ENCODE measurements at places on chromosomes 4 and X.

DNA sequence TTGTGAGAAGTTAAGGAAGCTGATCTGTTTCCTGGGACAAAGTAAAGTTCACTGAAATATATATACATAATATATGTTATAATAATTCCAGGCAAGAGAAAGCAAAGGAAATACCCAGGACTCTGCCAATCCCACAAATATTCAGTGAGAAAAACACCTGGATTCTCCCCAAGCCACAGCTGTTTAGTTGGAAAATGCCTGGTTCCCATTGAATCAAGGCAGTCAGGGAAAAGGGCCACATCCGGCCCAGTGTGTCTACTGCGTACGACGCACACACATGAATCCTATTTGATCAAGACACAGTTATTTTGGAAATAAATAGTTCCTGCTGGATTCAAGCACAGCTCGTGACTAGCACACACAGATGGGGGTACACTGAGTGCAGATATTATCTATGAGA is 6.3 kb upstream of the DCHS2 start:
- DNase-seq, result no peak

- no peak for DNase-seq
Measured at GRCh38 chr4:145988628-145989027, 50.0 kb upstream of the ZNF827 start.

GRCh38 chr4:111959222-111959621 is 186.0 kb upstream of the FAM241A start:
- DNase-seq, result no peak

GRCh38 chr4:139241784-139242151 is 38.3 kb downstream of the MGARP start:
- no peak for DNase-seq

GRCh38 chrX:116384406-116384954 is 51.9 kb upstream of the SLC6A14 start:
- DNase-seq, result no peak

DNA sequence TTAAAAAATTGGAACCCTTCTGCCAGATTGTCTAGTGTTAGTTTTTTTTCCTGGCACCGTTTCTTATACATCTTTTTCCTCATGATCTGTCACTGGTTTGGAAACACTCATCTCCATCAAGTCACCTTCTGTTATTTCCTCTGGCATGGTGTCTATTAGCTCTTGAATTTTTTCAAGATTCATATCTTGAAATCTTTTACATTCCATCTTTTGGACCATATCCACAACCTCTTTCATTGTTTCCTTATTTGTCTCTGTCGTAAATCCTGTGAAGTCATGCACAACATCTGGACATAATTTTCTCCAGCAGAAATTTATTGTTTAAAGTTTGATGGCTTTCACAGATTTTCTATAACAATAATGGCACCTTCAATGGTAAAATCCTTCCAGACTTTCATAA is 10.2 kb upstream of the TMEM185A start:
- DNase-seq, result no peak

- peak; percentile 71 for DNase-seq
Measured at GRCh38 chr4:53508446-53508845, 82.8 kb downstream of the LNX1 start.

DNA sequence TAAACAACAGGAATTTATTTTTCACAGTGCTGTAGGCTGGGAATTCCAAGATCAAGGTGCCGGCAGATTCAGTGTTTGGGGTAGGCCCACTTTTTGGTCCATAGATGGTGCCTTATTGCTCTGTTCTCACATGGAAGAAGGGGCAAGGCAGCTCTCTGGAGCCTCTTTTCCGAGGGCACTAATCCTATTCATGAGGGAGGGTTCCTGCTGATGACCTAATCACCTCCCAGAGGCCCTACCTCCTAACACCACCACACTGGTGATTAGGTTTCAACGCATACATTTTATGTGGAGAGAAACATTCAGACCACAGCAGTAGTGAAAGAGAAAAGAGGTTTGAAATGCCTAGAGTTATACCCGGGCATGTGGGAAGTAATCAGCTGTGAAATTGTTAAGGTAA is 1.4 kb upstream of the POLA1 start:
- no peak for DNase-seq

Measured in AG04449 (cell line).